Cardiac muscle cell (in vitro differentiated cells and primary cell): ENCODE measurements at places on chromosomes 2 and 18. TPM values are rescaled to one million over a fixed set of nuclear protein-coding genes. Genes with fewer than 3 reads are reported as not detected.

GRCh38 chr2:233977296-233977837, 60.2 kb downstream of the TRPM8 start:
- no peaks in the 10 kb centered on the region for H3K36me3 ChIP-seq
- no peak overlapping the region for H3K4me3 ChIP-seq
- no peak overlapping the region for H3K27ac ChIP-seq
- no peaks in the 10 kb centered on the region for H3K4me1 ChIP-seq
- no peak for DNase-seq
- no peaks in the 10 kb centered on the region for H3K27me3 ChIP-seq

DNA sequence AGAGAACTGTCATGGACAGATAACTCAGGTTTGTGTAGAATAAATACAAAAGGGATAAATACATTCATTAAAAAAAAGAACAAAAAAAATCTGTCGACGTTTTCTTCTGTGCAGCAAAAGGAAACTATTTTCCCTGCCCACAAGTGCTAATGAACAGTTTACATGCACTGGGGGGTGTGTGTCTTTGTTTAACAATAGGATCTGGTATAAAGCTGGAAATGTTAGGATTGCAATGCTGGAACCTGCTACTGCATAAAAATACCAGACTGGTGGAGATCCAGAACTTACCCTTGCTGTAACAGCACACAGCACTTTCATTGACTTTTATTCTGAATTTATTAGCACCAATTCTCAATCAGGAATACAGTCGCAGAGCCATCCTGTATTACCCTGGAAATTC, 84.6 kb upstream of the THOC1 start:
- DNase-seq: no peak
- H3K27ac ChIP-seq: no peak overlapping the region
- H3K27me3 ChIP-seq: no peaks in the 10 kb centered on the region
- H3K4me1 ChIP-seq: no peaks in the 10 kb centered on the region
- no peaks in the 10 kb centered on the region for H3K36me3 ChIP-seq

- H3K36me3 ChIP-seq: no peaks in the 10 kb centered on the region
- H3K4me3 ChIP-seq: no peak overlapping the region
- DNase-seq: no peak
- H3K27me3 ChIP-seq: no peaks in the 10 kb centered on the region
- no peaks in the 10 kb centered on the region for H3K4me1 ChIP-seq
These were observed 42.9 kb upstream of the PDK1 start for GRCh38 chr2:172512810-172513523.

Gene FHL2
- total RNA-seq: 586 and 1,288 TPM in 2 replicates

DNA sequence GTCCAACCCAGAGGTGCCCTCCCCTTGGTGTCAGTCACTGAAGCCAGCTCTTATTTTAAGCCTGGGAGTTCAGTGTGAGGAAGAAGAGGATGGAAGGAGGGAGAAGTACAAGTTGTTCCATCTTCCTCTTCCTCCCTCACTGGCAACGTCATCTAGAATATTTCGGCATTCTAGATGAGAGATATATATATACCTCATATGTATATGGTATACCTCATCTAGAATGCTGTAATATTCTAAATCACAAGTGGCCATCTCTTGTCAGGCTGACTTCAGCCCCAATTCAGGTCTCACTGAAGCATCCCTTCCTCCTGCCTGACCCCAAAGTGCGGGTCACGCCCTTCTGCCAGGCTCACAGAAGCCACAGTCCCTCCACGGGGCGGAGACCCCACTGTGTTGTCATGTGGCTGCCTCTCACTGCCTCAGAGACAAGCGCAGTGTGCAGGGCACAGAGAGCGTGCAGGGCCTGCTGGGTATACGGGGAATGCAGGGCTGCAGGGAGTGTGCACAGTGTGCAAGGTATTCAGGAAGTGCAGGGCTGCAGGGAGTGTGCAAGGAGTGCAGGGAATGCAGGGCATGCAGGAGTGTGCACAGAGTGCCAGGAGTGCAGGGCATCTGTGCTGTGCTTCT, 32.8 kb upstream of the B3GNT7 start:
- no peaks in the 10 kb centered on the region for H3K36me3 ChIP-seq
- H3K27me3 ChIP-seq: no peaks in the 10 kb centered on the region
- no peak for DNase-seq
- no peak overlapping the region for H3K4me3 ChIP-seq
